Fibroblast of pulmonary artery (primary cell): ENCODE measurements at places on chromosomes 1 and 21.

GRCh38 chr1:248710305-248710900, 7.8 kb upstream of the OR14I1 start:
- no peak for DNase-seq

DNA sequence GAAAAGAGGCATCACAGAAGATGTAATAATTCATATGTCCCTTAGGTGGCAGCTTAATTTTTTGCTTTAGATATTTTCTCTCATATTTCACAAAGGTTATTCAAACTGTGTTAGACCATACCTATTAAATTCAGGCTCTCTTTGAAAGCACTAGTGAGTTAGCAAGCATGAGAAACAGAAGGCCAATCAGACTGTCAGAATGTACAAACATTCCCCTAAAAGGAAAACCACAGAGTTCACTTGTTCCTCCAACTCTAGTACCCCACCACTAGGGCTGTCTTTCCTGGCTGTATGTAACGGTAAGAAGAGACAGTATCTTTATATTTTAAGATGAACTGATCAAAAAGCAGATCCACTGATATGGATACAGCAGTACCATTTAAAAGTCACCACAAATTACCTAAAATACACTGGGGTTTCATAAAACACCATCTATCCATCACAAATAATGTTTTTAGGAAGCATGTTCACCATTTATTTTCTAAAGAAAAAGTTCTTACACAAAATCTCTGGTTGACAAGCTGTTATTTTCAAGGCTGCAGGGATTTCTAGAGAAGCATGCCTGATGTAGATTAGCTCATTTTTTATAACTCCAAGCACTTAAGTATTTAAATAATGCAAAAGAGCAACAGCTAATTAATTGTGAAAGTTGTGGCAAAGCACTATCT, 1.8 kb downstream of the ARPC5 start:
- peak; percentile 92 for DNase-seq

DNA sequence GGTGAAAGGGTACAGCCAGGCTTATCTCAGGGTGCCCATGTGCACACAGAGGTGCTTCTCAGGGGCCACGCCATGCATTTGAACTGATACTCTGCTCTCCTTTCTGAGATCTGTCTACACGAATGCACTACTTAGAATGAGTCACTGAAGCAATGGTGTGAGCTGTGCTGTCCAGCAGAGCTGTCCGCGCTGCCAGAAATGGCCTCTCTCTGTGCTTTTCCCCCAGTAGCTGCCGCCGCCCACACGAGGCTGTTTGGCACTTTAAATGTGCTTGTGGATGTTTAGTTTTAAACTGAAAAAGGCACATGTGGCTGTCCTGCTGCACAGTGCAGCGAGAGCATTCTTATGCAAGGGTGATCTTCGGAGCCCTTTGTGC, 87.1 kb upstream of the COL6A1 start:
- DNase-seq = peak; percentile 74

GRCh38 chr1:186985889-186986491, 157.2 kb downstream of the PLA2G4A start:
- DNase-seq = peak; percentile 85

- DNase-seq = no peak
Measured at GRCh38 chr1:46517010-46517600, 27.5 kb downstream of the DMBX1 start.

- no peak for DNase-seq
Measured at GRCh38 chr1:29653034-29653810, 416.9 kb downstream of the PTPRU start.
